ENCODE measurements at places on chromosomes 4 and X.

DNA sequence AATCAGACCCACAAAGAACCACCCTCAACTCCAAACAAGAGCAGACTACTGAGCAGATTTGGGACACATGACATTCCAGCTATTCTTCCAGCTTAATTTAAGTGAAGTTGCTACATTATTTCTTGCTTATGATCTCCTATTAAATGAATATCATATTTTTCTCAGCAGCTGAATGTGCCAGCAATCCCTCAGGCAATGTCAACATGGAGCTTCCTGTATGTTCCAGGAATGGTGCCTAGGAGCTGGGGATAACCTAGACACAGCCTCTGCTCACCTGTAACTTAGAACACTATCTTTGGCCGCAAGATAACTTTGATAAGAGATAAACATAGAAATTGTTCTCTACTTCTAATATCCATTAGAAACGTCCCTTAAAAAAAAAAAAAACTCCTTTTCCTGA, 274.4 kb upstream of the RASGEF1B start:
- no peak overlapping the region for H3K27ac ChIP-seq
- no peak for DNase-seq
- H3K36me3 ChIP-seq: no peaks in the 10 kb centered on the region
- no peaks in the 10 kb centered on the region for H3K27me3 ChIP-seq
- no peak overlapping the region for H3K4me3 ChIP-seq

- H3K36me3 ChIP-seq: peaks cover 30% of the 10 kb centered on the region
- H3K4me1 ChIP-seq: peaks cover 25% of the 10 kb centered on the region
- no peaks in the 10 kb centered on the region for H3K27me3 ChIP-seq
- no peak overlapping the region for H3K4me3 ChIP-seq
- DNase-seq: no peak
Observed at GRCh38 chr4:56183344-56183959, 203.8 kb downstream of the AASDH start.

DNA sequence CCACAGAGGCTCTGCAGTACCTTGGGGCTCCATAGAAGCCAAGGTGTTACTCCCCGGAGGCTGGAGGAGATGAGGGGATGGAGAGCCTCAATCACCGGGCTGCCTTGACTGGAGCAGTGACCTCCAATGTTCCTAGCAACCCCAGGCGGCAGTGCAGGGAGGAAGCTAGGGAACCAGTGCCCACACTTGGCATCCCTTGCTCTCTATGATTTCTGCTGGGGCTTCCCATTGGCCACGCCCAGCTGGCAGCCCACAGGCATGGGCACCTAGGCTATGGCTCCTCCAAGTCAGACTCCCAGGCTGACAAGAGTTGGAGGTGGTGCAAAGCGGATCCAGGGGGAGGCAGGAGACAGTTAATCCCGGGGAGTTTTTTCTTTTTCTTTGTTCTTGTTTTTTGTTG, 229.7 kb downstream of the EVC2 start:
- H3K36me3 ChIP-seq: no peaks in the 10 kb centered on the region
- no peaks in the 10 kb centered on the region for H3K4me1 ChIP-seq
- DNase-seq: no peak
- peaks cover 3% of the 10 kb centered on the region for H3K27me3 ChIP-seq

GRCh38 chrX:53257670-53258423, 23.5 kb downstream of the IQSEC2 start:
- H3K4me1 ChIP-seq: no peaks in the 10 kb centered on the region
- no peak for DNase-seq
- no peaks in the 10 kb centered on the region for H3K27me3 ChIP-seq
- no peak overlapping the region for H3K4me3 ChIP-seq
- H3K27ac ChIP-seq: no peak overlapping the region
- H3K36me3 ChIP-seq: peaks cover 1% of the 10 kb centered on the region

GRCh38 chr4:79014230-79014629, 75.0 kb upstream of the PAQR3 start:
- no peak overlapping the region for H3K4me3 ChIP-seq
- H3K27ac ChIP-seq: no peak overlapping the region

DNA sequence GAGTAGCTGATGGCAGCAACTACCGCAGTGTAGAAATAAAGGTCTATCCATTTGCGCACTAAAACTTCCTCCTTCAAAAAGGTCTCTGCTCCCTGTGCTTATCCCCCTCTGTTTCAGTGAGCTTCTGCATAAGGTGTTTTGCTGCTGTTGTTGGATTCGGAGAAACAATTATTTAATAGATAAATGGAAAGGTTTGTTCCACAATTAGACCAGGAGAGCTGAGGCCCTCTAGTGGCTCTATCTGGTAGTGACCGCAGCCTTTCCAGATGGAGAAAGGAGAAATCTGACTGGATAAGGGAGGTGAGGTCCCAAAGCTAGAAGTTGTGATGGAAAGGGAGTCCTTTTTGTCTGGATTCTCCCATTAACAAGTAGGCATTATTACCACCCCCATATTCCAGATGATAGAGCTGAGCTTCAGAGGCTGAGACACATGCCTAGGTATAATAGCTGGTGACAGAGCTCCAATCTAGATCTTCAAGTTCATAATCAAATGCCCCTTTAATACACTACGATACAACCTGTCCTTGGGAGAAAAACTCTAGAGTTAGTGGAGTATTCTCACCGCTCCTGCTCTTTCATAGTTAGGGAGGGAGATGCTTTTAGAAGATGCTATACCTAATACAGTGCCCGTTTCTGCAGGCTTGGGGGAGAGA, 5.1 kb upstream of the GABRQ start:
- DNase-seq: no peak
- peaks cover 19% of the 10 kb centered on the region for H3K27me3 ChIP-seq

GRCh38 chrX:1249101-1249887, 19.3 kb upstream of the CSF2RA start:
- peak; percentile 74 for DNase-seq
- peaks cover 3% of the 10 kb centered on the region for H3K27me3 ChIP-seq
- peaks cover 7% of the 10 kb centered on the region for H3K36me3 ChIP-seq
- H3K4me3 ChIP-seq: peak overlapping the region; percentile 65
- H3K27ac ChIP-seq: peak overlapping the region; percentile 31

DNA sequence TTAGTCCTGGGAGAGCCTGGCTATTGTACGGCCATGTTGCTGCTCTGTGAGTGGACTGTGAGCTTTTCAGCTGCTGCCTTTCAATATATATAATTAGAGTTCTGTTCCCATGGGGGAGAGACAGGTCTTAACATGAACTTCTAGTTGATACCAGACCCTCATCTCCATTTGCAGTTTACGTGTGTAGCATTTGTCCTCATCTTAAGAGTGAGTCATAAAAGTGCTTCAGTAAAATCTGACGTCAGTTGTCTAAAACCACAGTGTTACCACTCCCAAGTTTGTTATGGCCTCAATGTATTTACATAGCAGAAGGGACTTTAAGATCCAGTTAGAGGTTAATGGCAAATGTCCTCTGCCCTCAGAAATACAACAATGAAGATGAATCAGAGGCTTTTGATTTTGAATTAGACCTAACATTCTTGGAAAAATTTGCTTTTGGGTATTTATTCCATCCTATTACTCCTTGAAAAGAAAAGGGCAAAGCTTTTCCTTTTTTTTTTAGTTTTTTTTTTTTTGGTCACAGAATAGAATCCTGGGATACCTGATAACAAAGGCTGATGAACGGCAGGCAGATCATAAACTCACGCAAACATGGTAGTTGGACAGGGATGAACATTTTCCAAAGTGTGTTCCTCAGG, 38.6 kb downstream of the PHOX2B start:
- H3K27me3 ChIP-seq: peaks cover 43% of the 10 kb centered on the region
- no peak for DNase-seq
- H3K4me3 ChIP-seq: no peak overlapping the region
- peaks cover 5% of the 10 kb centered on the region for H3K4me1 ChIP-seq
- H3K36me3 ChIP-seq: no peaks in the 10 kb centered on the region

- peaks cover 13% of the 10 kb centered on the region for H3K4me1 ChIP-seq
- H3K27ac ChIP-seq: peak overlapping the region; percentile 62
- DNase-seq: no peak
- H3K36me3 ChIP-seq: peaks cover 7% of the 10 kb centered on the region
- peak overlapping the region; percentile 84 for H3K4me3 ChIP-seq
Observed at GRCh38 chrX:1658071-1658491, 43.2 kb downstream of the ASMT start.

GRCh38 chr4:175906384-175906783, 94.3 kb upstream of the GPM6A start:
- no peak for DNase-seq
- no peaks in the 10 kb centered on the region for H3K27me3 ChIP-seq
- no peaks in the 10 kb centered on the region for H3K36me3 ChIP-seq
- H3K4me1 ChIP-seq: no peaks in the 10 kb centered on the region

DNA sequence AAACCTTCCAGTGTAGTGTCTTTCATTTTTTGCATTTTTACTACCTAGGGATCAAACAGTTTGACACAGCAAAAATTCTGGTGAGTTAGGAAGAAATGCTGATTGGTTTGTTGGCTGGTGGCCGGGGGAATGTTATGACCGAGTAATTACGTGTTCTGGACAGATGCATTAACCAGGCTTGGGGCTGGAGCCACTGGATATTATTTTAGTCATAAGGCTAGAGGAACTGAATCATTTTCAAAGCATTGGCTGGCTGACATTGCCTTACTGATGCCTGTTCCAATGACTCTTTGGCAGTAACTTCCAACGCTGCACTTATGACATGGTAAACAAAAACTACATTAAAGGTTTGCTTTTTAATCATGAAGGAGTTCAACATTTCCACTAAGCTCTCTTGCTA, 84.6 kb downstream of the FBXO8 start:
- no peak overlapping the region for H3K27ac ChIP-seq
- no peak for DNase-seq
- H3K36me3 ChIP-seq: no peaks in the 10 kb centered on the region
- H3K4me1 ChIP-seq: no peaks in the 10 kb centered on the region
- H3K27me3 ChIP-seq: peaks cover 26% of the 10 kb centered on the region

GRCh38 chr4:3285558-3286334, 7.1 kb upstream of the RGS12 start:
- H3K27ac ChIP-seq: no peak overlapping the region
- peak; percentile 65 for DNase-seq
- H3K4me1 ChIP-seq: peaks cover 5% of the 10 kb centered on the region

GRCh38 chr4:12499693-12500092, 984.4 kb downstream of the RAB28 start:
- H3K27ac ChIP-seq: no peak overlapping the region
- H3K4me3 ChIP-seq: no peak overlapping the region
- H3K27me3 ChIP-seq: no peaks in the 10 kb centered on the region

GRCh38 chr4:145824463-145824862, 114.2 kb downstream of the ZNF827 start:
- H3K27ac ChIP-seq: no peak overlapping the region
- no peak for DNase-seq
- H3K27me3 ChIP-seq: no peaks in the 10 kb centered on the region
- H3K4me3 ChIP-seq: no peak overlapping the region

GRCh38 chr4:113040793-113041192, 8.7 kb upstream of the ANK2 start:
- H3K27me3 ChIP-seq: no peaks in the 10 kb centered on the region
- H3K27ac ChIP-seq: no peak overlapping the region
- H3K4me3 ChIP-seq: no peak overlapping the region
- H3K4me1 ChIP-seq: no peaks in the 10 kb centered on the region

- no peak overlapping the region for H3K4me3 ChIP-seq
- H3K36me3 ChIP-seq: no peaks in the 10 kb centered on the region
- H3K27ac ChIP-seq: no peak overlapping the region
- DNase-seq: no peak
Observed at GRCh38 chrX:65493431-65493830, 41.2 kb downstream of the LAS1L start.

DNA sequence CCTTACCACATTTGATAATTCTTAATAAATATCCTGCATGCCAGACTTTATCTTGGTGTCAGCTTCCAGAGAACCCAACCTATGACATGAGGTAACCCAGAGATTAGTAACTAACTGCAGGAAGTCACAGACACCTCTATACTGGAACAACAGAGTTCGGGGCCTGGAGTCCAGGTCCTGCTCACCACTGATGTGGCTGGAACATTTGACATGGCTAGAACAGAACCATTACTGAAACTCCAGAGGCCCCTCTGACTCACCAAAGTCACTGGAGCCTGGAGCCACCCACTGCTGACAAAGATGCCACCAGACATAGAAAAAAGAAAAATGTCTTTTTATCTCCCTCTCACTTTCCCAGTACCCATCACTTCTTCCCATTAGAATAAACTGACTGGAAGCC, 403.7 kb downstream of the MID1IP1 start:
- H3K27ac ChIP-seq: no peak overlapping the region
- no peaks in the 10 kb centered on the region for H3K27me3 ChIP-seq
- no peaks in the 10 kb centered on the region for H3K36me3 ChIP-seq
- peaks cover 4% of the 10 kb centered on the region for H3K4me1 ChIP-seq

- H3K27ac ChIP-seq: no peak overlapping the region
- no peak overlapping the region for H3K4me3 ChIP-seq
- no peaks in the 10 kb centered on the region for H3K27me3 ChIP-seq
- DNase-seq: no peak
Observed at GRCh38 chrX:28609917-28610613, 22.8 kb downstream of the IL1RAPL1 start.

DNA sequence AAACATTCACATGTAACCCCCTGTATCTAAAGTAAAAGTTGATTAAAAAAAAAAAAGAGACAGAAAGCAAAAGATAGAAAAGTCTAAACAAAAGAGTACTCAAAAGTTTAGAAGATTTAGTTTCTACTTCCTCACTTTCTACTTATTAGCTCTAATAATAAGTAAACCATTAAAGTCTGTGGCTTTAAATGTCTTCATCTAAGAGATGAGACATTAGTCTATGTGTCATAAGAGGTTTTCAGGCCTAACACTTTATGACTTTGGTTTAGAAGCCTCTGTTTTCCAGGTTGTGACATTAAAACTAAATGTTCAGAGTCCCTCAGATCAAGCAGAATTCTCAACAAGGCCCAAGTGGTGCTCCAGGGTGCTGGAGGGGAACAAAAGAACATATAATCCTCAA, 42.2 kb upstream of the GUCY1A1 start:
- H3K27ac ChIP-seq: no peak overlapping the region
- no peaks in the 10 kb centered on the region for H3K36me3 ChIP-seq
- H3K27me3 ChIP-seq: no peaks in the 10 kb centered on the region
- no peak for DNase-seq
- no peaks in the 10 kb centered on the region for H3K4me1 ChIP-seq
- no peak overlapping the region for H3K4me3 ChIP-seq

GRCh38 chr4:38667085-38667893, 3.3 kb downstream of the KLF3 start:
- DNase-seq: no peak
- H3K4me1 ChIP-seq: peaks cover 54% of the 10 kb centered on the region
- H3K36me3 ChIP-seq: peaks cover 18% of the 10 kb centered on the region
- H3K27me3 ChIP-seq: peaks cover 3% of the 10 kb centered on the region
- H3K27ac ChIP-seq: peak overlapping the region; percentile 100

- DNase-seq: no peak
- peaks cover 43% of the 10 kb centered on the region for H3K4me1 ChIP-seq
- no peaks in the 10 kb centered on the region for H3K27me3 ChIP-seq
- no peak overlapping the region for H3K27ac ChIP-seq
Observed at GRCh38 chr4:128571747-128572146, 237.8 kb upstream of the JADE1 start.

- DNase-seq: no peak
- peaks cover 4% of the 10 kb centered on the region for H3K4me1 ChIP-seq
- no peak overlapping the region for H3K4me3 ChIP-seq
- H3K36me3 ChIP-seq: no peaks in the 10 kb centered on the region
Observed at GRCh38 chr4:185518069-185518468, 17.2 kb downstream of the PDLIM3 start.

Measured in type B pancreatic cell (in vitro differentiated cells).